ENCODE measurements at places on chromosomes 11 and 22. TPM values are rescaled to one million over a fixed set of nuclear protein-coding genes. Genes with fewer than 3 reads are reported as not detected.

DNA sequence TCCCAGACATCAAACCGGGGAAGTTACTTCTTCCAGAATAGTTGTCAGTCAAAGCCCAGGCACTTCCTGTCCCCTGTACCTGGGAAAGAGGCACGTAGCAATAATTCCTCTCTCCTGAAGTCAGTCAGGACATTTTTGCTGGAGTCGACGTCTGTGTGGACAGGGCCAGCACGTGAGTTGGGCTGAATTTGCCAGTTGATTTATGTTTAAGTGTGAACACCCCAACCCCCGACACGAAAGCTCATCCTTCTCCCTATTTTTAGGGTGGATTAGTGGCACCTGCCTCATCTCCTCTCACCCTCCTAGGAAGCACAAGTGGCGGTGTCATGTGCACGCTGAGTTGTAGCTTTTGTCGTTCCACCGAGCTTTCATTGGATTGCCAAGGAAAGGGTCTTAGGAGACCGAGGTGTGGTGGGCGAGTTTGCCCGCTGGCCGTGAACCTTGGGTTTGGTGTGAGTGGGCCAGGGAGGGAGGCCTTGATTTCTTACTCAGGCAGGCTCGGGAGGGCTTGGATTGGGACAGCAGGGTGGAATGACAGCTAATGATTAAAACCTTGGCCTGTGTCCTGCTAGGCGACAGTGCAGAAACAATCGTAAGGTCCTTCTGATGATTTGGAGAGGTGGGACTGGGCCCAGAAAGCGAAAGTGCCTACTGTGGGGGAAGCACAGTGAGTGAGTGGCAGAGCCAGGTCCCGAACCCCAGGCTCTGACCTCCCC is 87.0 kb upstream of the CRYBB3 start:
- H3K4me1 ChIP-seq: no peaks in the 10 kb centered on the region
- no peaks in the 10 kb centered on the region for H3K36me3 ChIP-seq
- peaks cover 27% of the 10 kb centered on the region for H3K27me3 ChIP-seq

The CD248 gene
- 0.20 TPM for total RNA-seq

The SAA4 gene
- total RNA-seq: not detected

The UCP3 gene
- 0.53 TPM for total RNA-seq

DNA sequence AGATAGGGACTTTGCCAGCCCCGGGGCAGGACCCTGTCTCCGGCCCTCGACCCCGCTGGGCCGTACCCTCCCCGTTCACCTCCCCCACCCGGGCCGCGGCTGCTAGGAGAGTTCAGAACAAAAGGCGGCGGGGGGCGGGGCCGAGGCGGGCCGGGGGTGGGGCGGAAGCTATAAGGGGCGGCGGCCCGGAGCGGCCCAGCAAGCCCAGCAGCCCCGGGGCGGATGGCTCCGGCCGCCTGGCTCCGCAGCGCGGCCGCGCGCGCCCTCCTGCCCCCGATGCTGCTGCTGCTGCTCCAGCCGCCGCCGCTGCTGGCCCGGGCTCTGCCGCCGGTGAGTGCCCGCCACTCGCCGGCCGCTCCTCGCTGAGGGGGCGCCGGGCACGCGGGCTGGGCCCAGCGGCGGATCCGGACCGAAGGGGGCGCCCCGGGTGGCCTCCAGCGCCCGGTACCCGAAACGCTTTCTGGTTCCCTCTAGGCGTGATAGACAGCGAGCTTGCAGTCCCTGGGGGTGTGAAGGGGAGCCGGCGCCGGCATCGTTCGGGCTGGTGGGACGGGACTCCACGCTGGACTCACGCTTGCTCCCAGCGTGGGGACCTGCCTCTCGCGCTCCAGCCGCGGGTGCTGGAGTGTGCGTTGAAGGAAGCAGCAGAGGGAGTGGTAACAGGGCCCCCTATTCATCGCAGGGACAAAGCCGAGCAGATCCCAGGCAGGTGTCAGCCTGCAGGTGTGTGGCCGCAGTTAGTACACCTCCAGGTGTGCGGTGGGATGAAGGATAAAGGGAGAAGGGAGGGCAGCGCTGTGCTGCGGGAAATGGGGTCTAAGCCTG is at the start of gene MMP11:
MMP11 (plus strand) TSS at position 201 of the 825 bp plus-strand sequence; CDS start at position 223, 22 bp downstream.
- peak within 1 kb of the TSS; percentile 47 for H3K4me3 ChIP-seq
- H3K27me3 ChIP-seq: no peaks in the 10 kb centered on the region
- DNase-seq: peak; percentile 83
- 0 out of 3 replicates have a peak within 1 kb of the TSS, but pooled peaks have one; percentile 44 for H3K27ac ChIP-seq
- H3K4me1 ChIP-seq: peaks cover 30% of the 10 kb centered on the region
- no peaks in the 10 kb centered on the region for H3K36me3 ChIP-seq

The RAB36 gene
- total RNA-seq: 0.09 TPM

DNA sequence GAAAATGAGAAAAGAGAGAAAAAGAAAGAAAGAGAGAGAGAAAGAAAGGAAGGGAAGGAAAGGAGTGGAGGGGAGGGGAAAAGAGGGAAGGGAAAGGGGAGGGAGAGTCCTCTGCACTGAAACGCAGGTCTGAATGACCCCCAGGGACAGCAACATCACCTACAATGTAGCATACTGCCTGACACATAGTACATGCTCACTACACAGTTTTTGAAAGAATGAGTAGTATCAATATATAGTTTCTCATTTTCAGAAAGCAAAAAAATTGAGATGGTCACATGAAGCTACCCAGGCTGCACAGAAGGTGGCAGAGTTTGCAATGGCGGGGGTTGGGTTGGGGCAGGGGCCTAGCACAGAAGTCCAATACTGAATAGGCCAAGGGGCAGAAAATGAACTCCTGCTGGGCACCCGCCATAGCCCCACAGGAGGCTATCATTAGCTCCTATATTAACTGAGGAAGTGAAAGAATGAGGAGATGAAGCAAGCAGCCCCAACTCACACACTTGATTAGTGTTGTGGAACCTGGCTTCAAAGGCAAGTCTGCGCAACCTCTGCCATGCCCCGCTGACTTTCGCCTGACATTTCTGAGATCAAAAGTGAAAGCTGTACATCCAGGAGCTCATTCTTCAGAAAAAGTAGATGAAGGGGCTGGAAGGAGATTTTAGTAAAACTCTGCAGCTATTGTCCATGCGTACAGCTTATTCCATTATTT is 241.2 kb upstream of the SYN3 start:
- H3K4me1 ChIP-seq: no peaks in the 10 kb centered on the region
- no peak for DNase-seq
- no peaks in the 10 kb centered on the region for H3K27me3 ChIP-seq
- H3K4me3 ChIP-seq: no peak overlapping the region
- H3K27ac ChIP-seq: no peak overlapping the region

DNA sequence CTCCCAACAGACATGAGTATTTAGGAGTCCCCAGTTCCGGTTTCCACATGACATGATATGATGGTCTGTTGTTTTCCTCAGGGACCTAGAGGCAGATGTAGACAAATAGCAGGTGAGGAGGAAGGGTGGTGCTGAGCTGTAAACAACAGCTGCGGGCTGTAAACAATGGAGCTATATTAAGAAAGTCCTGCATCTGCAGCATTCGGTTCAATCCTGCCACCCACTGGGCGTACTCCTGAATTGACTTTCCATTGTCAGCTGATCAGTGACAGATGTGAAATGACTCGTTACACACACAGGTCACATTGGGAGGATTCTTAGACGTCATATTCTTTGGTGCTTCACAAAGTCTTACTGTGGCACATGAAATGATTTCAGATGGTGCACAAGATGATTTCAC is 26.8 kb upstream of the RAG1 start:
- no peak overlapping the region for H3K27ac ChIP-seq
- DNase-seq: peak; percentile 60
- peaks cover 6% of the 10 kb centered on the region for H3K27me3 ChIP-seq
- H3K4me3 ChIP-seq: no peak overlapping the region
- no peaks in the 10 kb centered on the region for H3K36me3 ChIP-seq

The GTSE1 gene
- total RNA-seq: 20.5 TPM

DNA sequence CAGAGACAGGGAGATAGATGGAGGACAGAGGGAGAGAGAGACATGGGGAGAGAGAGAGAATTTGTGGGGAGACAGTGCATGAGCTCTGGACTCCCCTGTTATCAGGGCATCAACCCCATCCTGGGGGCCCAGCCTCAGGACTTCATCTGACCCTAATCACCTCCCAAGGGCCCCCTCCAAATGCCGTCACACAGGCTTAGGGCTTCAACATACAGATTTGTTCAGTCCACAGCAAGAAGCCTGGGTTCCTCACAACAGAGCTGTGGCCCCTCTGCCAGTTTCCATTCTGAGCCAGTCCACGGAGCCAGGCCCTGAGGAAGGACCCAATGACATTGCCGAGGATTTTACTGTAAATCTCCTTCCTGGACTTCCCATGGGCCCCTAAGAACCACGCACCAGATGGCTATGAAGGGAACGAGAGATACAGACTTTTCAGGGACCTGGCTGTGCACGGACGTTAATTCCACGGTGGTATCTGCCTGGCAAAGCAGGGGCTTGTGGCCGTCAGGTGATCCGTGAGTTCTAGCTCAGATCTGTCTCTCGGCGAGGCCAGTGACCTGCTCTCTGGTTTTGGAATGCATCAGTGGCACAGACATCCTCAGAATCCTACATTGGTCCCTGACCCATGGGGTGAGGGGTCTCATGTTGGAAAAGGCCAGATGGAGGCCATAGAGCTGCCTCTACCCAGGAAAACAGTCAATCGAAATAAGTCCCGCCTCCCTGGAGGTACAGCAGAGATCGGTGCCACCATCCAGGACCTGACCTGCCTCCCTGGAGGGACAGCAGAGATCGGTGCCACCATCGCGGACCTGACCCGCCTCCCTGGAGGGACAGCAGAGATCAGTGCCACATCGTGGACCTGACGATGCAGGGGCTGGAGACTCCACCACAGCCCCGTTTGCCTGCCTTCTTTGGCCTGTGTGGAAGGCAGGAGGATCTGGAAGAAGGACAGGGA is 8.7 kb upstream of the B4GALNT4 start:
- no peaks in the 10 kb centered on the region for H3K27me3 ChIP-seq
- H3K36me3 ChIP-seq: no peaks in the 10 kb centered on the region
- H3K27ac ChIP-seq: no peak overlapping the region
- H3K4me3 ChIP-seq: no peak overlapping the region
- peaks cover 55% of the 10 kb centered on the region for H3K4me1 ChIP-seq

GRCh38 chr11:17129003-17129402 is 51.5 kb upstream of the RPS13 start:
- DNase-seq: no peak
- no peaks in the 10 kb centered on the region for H3K27me3 ChIP-seq
- H3K4me1 ChIP-seq: no peaks in the 10 kb centered on the region
- H3K36me3 ChIP-seq: peaks cover 20% of the 10 kb centered on the region

- H3K36me3 ChIP-seq: peaks cover 60% of the 10 kb centered on the region
- DNase-seq: no peak
- H3K27ac ChIP-seq: no peak overlapping the region
These were observed 2.8 kb downstream of the CREBZF start for GRCh38 chr11:85661972-85662664.

The F2 gene
- total RNA-seq: 0.16 TPM

GRCh38 chr11:57566905-57567514 is 462 bp downstream of the UBE2L6 start:
- H3K4me1 ChIP-seq: peaks cover 14% of the 10 kb centered on the region
- H3K27me3 ChIP-seq: no peaks in the 10 kb centered on the region
- no peak overlapping the region for H3K27ac ChIP-seq
- DNase-seq: no peak

DNA sequence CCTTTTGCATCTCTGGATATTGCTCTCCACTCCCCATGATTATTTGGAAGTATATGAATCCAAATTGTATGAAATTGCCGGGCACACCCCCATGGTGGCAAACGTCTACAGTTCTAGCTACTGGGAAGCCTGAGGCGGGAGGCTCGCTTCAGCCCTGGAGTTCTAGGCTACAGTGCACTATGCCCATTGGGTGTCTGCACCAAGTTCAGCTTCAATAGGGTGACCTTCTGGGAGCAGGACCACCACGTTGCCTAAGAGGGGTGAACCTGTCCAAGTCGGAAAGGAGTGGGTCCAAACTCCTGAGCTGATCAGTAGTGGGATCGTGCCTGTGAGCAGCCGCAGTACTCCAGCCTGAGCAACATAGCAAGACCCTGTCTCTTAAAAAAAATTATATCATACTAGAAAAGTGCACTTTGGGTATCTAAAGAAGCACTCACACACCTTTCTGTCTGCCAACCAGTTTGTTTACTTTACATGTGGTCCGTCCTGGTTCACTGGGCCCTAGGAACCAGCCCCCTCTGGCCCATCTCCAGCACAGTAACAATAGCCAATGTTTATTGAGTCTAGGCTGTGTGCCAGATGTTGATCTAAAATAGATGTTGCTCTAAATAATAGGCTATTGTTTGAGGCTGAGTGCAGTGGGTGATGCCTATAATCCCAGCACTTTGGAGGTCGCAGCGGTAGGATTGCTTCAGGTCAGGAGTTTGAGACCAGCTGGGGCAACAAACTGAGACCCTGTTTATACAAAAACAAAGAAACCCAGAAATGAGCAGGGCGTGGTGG is 16.4 kb upstream of the KAT5 start:
- H3K4me3 ChIP-seq: no peak overlapping the region
- peaks cover 14% of the 10 kb centered on the region for H3K4me1 ChIP-seq
- no peak overlapping the region for H3K27ac ChIP-seq

DNA sequence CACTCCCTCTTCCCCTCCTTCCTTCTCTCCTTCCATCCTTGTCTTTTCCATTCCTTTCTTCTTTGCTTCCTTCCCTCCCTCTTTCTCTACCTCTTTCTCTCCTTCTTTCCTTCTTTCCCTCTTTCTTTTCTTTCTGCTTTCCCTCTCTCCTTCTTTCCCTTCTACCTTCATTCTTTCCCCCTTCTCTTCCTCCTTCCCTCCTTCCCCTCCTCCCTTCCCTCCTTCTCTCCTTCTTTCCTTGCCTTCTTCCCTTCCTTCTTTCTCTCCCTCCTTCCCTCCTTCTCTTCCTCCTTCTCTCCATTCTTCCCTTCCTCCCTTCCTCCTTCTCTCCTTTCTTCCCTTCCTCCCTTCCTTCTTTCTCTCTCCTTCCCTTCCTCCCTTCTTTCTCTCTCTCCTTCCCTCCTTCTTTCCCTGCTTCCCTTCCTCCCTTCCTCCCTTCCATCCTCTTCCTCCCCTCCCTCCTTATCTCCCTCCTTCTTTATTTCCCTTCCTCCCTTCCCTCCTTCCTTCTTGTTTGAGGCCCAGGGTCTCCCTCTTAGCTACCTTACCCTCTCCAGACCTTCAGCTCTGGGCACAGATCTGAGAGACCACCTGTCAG is 77.0 kb downstream of the BUD13 start:
- peaks cover 25% of the 10 kb centered on the region for H3K27me3 ChIP-seq
- H3K4me3 ChIP-seq: no peak overlapping the region
- DNase-seq: no peak
- no peak overlapping the region for H3K27ac ChIP-seq
- no peaks in the 10 kb centered on the region for H3K36me3 ChIP-seq
- no peaks in the 10 kb centered on the region for H3K4me1 ChIP-seq

- no peaks in the 10 kb centered on the region for H3K4me1 ChIP-seq
- H3K27me3 ChIP-seq: no peaks in the 10 kb centered on the region
- no peaks in the 10 kb centered on the region for H3K36me3 ChIP-seq
- H3K27ac ChIP-seq: no peak overlapping the region
- no peak overlapping the region for H3K4me3 ChIP-seq
These were observed 359.0 kb downstream of the JRKL start for GRCh38 chr11:96748639-96749370.

DNA sequence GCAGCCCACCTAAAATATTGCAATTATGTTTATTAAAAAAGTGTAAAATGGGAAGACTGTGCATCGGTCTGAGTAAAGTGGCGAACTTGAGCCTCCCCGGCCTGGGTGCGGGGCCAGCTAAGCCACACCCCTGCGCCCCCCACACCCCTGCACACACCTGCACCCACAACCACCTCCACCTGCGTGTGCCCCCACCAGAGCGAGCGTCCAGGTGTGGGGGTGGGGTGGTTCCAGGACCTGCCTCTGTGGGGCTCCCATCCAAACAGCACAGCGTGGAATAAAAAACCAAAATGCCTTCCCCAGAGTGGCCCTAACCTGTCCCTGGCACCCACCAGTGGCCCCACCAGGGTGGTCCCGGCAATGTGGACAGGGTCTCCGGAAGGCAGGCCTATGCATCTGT is 30.1 kb upstream of the CARS1 start:
- no peaks in the 10 kb centered on the region for H3K36me3 ChIP-seq
- H3K27ac ChIP-seq: no peak overlapping the region
- H3K4me3 ChIP-seq: no peak overlapping the region
- no peaks in the 10 kb centered on the region for H3K4me1 ChIP-seq
- H3K27me3 ChIP-seq: no peaks in the 10 kb centered on the region

Measured in K562 (cell line).